ENCODE measurements at places on chromosomes 16 and 17. TPM values are rescaled to one million over a fixed set of nuclear protein-coding genes. Genes with fewer than 3 reads are reported as not detected.

The TEX19 gene
- not detected for total RNA-seq

- no peak for DNase-seq
- H3K4me1 ChIP-seq: no peaks in the 10 kb centered on the region
- no peaks in the 10 kb centered on the region for H3K36me3 ChIP-seq
- H3K27me3 ChIP-seq: no peaks in the 10 kb centered on the region
- no peak overlapping the region for H3K4me3 ChIP-seq
These were observed 10.0 kb downstream of the GPR179 start for GRCh38 chr17:38333635-38334295.

GRCh38 chr16:83808573-83809014 lies 816 bp downstream of the HSBP1 start:
- H3K4me3 ChIP-seq: peak overlapping the region; percentile 79
- DNase-seq: no peak
- H3K4me1 ChIP-seq: peaks cover 52% of the 10 kb centered on the region
- H3K27me3 ChIP-seq: no peaks in the 10 kb centered on the region
- H3K36me3 ChIP-seq: peaks cover 42% of the 10 kb centered on the region

DNA sequence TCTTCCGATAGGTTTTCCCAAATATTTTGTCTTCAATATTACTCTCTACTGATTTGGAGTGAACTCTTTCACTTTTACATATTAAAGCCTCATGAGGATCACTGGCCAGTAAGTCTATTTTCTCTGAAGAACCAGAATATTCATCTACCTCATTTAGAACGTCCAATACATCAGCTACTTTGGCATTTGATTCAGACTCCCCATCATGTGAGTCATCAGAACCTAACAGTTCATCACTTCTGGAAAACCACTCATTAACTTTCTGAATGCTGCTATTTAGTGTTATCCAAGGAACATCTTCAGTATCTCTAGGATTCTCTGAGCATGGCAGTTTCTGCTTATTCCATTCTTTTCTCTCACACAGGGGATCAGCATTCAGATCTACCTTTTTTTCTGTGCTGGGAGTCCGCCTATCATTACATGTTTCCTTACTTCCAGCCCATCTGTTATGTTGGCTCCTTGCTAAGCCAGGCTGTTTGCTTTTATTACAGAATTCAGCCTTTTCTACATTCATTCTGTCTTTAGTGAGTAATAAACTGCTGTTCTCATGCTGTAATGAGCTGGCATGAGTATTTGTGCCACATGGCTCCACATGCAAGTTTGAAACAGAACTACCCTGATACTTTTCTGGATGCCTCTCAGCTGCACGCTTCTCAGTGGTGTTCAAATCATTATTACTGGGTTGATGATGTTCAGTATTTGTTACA lies 30.9 kb downstream of the BRCA1 start:
- H3K27me3 ChIP-seq: no peaks in the 10 kb centered on the region
- no peaks in the 10 kb centered on the region for H3K36me3 ChIP-seq

- H3K4me3 ChIP-seq: no peak overlapping the region
- H3K36me3 ChIP-seq: no peaks in the 10 kb centered on the region
- no peaks in the 10 kb centered on the region for H3K27me3 ChIP-seq
- H3K27ac ChIP-seq: no peak overlapping the region
These were observed 45.1 kb downstream of the IRX3 start for GRCh38 chr16:54241525-54241924.

- DNase-seq: peak; percentile 85
- H3K4me1 ChIP-seq: peaks cover 91% of the 10 kb centered on the region
- H3K27ac ChIP-seq: peak overlapping the region; percentile 83
- no peaks in the 10 kb centered on the region for H3K36me3 ChIP-seq
These were observed 1.6 kb downstream of the BAHCC1 start for GRCh38 chr17:81396722-81397313.

DNA sequence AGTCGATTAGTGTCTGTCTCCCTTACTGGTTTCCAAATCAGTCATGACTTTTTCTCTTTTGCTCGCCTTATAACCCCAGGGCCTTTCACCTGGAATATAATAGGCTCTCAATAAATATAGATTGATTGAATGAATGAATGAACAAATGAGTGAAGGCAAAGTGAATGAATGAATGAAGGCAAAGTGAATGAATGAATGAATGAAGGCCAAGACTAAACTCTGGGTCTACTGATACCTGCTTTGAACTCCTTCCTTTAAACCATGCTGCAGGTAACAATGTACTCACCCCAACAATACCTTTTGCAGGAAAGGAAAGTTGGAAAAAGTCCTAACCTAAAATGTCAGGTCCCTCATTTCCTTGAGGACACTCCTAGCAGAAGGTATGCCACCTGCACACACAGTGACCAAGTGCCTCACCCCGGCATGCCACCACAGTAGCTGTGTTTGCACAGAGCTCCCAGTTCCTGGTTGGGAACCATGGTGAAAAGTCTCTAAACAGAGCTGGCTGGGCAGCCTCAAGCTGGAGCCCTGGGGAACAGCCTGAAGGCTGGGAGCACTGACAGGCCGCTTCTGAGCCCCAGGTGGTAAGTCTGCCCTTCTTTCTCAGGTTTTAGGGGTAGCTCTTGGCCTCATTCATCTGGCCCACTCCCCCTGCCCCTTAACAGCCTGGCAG lies 42.7 kb upstream of the ANKFN1 start:
- no peak overlapping the region for H3K4me3 ChIP-seq
- no peak overlapping the region for H3K27ac ChIP-seq
- no peaks in the 10 kb centered on the region for H3K27me3 ChIP-seq
- no peak for DNase-seq
- H3K36me3 ChIP-seq: no peaks in the 10 kb centered on the region

DNA sequence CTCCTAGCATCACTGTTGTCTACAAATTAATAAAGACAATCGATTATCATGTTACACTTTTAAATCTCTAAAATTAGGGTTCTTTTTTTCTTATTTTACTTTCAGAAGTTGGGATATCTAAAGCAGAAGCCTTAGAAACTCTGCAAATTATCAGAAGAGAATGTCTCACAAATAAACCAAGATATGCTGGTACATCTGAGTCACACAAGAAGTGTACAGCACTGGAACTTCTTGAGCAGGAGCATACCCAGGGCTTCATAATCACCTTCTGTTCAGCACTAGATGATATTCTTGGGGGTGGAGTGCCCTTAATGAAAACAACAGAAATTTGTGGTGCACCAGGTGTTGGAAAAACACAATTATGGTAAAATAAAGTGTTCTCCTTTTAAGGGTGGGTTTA lies 2.4 kb downstream of the RAD51C start:
- H3K36me3 ChIP-seq: no peaks in the 10 kb centered on the region
- peaks cover 6% of the 10 kb centered on the region for H3K4me1 ChIP-seq
- no peak overlapping the region for H3K4me3 ChIP-seq
- H3K27me3 ChIP-seq: no peaks in the 10 kb centered on the region
- no peak overlapping the region for H3K27ac ChIP-seq

DNA sequence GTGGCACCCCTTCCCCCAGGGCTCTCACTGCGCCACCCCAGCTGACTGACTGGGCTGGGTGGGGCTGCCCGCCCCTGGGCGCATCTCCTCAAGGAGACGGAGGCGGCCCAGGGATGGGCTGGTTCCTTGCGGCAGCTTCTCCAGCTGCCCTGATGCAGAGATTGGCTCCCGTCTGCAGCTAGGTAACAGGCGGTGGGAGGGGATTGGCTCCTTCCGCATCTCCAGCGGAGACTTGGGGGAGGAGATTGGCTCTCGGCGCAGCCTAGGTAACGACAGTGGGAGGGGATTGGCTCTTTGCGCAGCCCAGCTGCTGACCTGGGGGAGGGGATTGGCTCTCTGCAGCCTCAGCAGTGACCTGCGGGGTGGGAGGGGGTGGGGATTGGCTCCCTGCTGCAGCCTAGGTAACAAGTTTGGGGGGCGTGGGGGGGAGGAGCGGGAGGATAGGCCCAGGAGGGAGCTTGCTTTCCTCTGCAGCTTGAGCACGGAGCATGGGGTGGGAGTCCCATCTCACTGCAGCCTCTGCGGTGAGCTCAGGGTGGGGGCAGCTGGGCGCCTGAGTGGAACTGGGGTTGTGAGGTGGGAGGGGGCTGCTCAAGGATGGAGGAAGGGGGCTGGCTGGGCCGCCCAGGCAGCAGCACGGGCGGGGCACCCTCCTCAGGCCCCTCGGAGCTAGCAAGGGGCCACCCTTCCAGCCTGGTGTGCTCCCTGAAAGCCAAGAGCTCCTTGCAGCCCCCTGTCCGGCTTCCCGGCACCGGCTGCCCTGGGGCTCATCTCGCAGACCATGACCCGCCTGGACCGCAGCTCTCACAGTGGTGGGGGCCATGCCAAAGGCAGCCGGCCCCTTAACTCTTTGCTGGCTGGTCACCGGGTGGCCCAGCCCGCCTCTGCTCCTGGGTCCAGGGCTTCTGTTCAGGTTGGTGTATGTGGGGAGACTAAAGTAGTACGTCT lies 6.4 kb downstream of the NFE2L1 start:
- H3K27ac ChIP-seq: no peak overlapping the region
- peaks cover 58% of the 10 kb centered on the region for H3K36me3 ChIP-seq
- DNase-seq: peak; percentile 75
- H3K4me3 ChIP-seq: peak overlapping the region; percentile 4
- peaks cover 100% of the 10 kb centered on the region for H3K4me1 ChIP-seq

- H3K4me1 ChIP-seq: peaks cover 27% of the 10 kb centered on the region
- H3K4me3 ChIP-seq: no peak overlapping the region
- peak overlapping the region; percentile 68 for H3K27ac ChIP-seq
- DNase-seq: no peak
- no peaks in the 10 kb centered on the region for H3K36me3 ChIP-seq
These were observed 26.1 kb downstream of the LRRC75A start for GRCh38 chr17:16465861-16466338.
